CD4-positive, alpha-beta memory T cell (primary cell): ENCODE measurements at places on chromosomes 12 and 14.

DNA sequence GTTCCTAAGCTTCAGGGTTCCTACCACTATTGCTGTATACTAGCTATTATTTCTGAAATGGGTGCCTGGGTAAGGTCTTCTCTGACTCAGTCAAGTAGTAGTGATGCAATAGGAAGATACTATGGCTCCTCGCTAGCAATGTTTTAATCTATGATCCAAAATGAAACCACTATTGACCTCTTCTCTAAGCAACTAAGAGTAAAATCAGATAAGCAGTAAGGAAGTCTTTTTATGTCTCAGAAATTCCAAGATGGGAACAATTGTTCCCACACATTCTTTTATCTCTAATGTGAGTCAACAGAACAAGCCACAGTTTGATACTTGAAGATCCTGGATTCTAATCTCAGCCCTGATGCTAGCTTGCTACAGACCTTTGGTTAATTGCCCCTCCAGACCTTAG, 45.1 kb downstream of the AREL1 start:
- no peak for DNase-seq

DNA sequence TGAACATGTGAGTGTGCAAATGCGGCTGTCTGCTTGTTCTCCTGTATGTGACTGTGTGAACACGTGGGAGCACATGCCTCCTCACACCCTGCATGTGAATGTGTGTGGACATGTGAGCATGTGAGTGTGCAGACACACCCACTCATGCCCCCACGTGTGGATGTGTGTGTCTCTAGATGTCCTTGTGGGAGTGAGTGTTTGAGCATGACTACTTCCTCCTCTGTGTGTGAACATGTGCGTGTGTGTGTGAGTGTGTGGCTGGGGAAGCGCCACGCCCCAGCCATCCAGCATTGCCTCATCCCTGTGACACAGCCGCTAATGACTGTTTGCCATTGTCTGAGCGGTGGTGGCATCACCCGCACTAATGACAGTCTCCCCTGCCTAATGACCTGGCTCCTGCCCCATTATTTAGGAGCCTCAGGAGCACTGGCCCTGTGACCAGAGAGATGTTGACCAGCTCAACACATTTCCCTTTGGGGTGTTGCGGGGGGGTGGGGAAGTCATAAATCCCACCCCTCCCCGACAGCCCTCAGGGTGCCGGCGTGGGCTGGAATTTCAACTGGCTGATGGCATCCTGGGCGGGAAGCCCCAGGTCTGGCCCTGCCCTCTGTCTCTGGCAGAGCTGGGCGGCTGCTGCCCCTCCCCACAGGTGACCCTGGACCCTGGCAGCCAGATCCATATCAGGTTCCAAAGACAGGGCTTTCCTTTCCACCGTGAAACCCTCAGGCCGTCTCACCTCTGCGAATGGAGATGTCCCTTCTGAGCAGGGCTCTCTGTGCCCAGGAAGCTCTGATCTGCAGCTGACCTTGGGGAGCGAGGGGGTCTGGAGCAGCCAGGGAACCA, 11.5 kb upstream of the KRT80 start:
- no peak for DNase-seq

DNA sequence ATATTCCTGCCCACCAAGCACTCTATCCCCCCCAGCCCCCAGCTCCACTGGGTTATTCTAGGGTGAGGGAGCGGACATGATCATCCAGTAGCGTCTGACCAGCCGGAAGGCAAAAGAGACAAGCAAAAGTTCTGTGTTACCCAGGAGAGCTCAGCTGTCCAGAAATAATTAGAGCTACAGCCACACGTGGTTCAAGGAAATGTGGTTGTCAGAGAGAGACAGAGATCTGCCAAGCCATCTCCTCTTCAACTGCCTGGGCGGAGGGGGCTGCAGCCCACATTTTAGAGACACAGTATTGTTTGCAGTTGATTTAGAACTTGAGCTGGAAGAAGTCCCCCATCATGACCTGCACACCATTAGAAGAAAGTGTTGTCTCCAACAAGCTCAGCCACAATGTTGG, 30.4 kb downstream of the DAO start:
- no peak for DNase-seq

DNA sequence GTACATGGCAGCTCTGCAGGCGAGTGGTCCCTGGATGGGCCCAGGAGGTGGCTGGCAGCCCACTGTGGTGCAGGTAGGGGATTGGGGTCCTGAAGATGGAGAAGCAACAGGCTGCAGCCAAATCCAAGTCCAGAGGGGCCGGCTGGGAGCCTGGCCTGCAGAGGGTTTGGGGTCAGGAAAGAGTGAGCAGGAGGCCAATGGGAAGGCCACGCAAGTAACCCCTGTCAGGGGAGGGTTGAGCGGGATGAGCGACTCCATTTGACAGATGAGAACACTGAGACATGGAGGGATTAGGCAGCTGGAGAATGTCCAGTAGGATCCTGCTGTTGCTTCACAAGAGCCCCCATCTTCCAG, 136.0 kb downstream of the BCL11B start:
- no peak for DNase-seq

DNA sequence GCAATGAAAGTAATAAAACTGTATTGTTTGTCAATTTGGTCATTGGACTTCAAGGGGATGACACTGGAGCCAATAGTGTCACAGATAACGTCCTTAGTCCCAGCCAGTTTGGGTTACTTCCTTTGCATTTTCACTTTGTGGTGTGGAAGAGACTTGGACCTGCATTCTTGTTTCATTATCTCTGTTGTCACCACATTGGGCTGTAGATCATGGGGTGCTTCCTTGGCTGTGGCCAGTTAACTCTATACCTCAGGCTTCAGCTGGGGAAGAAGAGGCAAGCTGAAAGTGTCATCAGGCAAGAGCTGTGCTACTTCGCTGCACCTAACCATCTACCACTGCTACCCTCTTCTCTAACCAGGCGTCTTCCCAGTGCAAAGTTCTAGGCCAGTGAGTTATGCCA, 15.1 kb upstream of the CISTR start:
- no peak for DNase-seq

GRCh38 chr12:60240891-60241290, 645.1 kb downstream of the SLC16A7 start:
- DNase-seq: no peak
